Activated CD8-positive, alpha-beta memory T cell treated with anti-CD3 and anti-CD28 coated beads, Interleukin-2, amount 10 ng/mL, durations not matched to agents 7 days and 5 days (primary cell): ENCODE measurements at places on chromosomes 12 and 14. TPM values are rescaled to one million over a fixed set of nuclear protein-coding genes. Genes with fewer than 3 reads are reported as not detected.

The CD4 gene
- total RNA-seq = 0.82 TPM

GRCh38 chr14:100867631-100868315, 35.7 kb downstream of the RTL1 start:
- no peak overlapping the region for H3K27ac ChIP-seq
- no peak for DNase-seq
- H3K4me3 ChIP-seq = no peak overlapping the region
- H3K4me1 ChIP-seq = no peaks in the 10 kb centered on the region

DNA sequence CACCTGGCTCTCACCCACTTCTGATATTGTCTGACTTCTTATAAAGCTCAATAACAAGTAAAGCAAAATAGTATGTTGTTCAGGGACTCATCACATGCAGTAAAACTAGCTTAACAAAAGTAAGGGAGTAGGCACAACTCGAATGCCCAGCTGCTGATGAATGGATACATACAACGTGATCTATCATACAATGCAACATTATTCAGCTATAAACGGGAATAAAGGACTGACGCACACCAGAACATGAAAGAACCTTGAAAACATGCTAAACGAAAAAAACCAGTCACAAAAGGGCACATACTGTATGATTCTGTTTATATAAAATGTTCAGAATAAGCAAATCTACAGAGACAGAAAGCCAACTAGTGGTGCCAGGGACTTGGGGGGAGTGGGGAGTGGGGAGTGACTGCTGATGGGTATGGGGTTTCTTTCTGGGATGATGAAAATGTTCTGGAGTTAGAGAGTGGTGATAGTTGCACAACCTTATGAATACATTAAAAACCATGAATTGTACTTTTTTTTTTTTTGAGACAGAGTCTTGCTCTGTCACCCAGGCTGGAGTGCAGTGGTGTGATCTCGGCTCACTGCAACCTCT, 11.1 kb downstream of the PLBD2 start:
- DNase-seq = no peak
- H3K36me3 ChIP-seq = no peaks in the 10 kb centered on the region
- no peaks in the 10 kb centered on the region for H3K27me3 ChIP-seq
- no peak overlapping the region for H3K4me3 ChIP-seq
- no peak overlapping the region for H3K27ac ChIP-seq

DNA sequence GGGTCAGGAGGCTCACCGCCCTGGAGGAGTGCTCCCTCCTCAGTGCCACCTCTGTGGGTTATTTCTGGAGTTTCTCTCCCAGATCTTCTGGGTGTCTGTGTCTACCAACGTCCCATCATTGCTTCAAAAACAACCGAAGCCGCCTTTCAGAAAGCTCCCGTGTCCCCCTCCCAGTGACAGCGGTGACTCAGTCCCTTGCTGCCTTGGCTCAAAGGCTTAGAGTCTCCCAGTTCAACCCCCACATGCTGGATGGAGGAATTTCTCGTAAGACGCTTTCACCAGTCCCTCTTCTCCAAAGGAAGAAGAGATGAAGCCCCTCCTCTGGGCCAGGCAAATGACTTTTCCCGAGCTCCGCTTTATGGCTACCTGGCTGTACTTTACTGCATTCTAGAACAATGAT, 146.6 kb downstream of the RBM19 start:
- no peaks in the 10 kb centered on the region for H3K27me3 ChIP-seq
- no peak overlapping the region for H3K27ac ChIP-seq
- no peaks in the 10 kb centered on the region for H3K4me1 ChIP-seq
- no peak for DNase-seq
- H3K36me3 ChIP-seq = peaks cover 3% of the 10 kb centered on the region

GRCh38 chr12:94614288-94614721, 36.1 kb downstream of the TMCC3 start:
- no peak overlapping the region for H3K4me3 ChIP-seq
- H3K27me3 ChIP-seq = peaks cover 14% of the 10 kb centered on the region
- H3K36me3 ChIP-seq = no peaks in the 10 kb centered on the region
- no peak for DNase-seq

The PARPBP gene
- total RNA-seq = 33.5 TPM

The NTF3 gene
- not detected for total RNA-seq

The ZFHX2 gene
- total RNA-seq = 1.8 TPM

The SLC25A21 gene
- total RNA-seq = not detected

The MSI1 gene
- 0.07 TPM for total RNA-seq

GRCh38 chr12:104012331-104012730, 37.7 kb downstream of the GLT8D2 start:
- no peak overlapping the region for H3K4me3 ChIP-seq
- no peak for DNase-seq
- no peaks in the 10 kb centered on the region for H3K4me1 ChIP-seq
- H3K36me3 ChIP-seq = no peaks in the 10 kb centered on the region
- peaks cover 17% of the 10 kb centered on the region for H3K27me3 ChIP-seq
- no peak overlapping the region for H3K27ac ChIP-seq

DNA sequence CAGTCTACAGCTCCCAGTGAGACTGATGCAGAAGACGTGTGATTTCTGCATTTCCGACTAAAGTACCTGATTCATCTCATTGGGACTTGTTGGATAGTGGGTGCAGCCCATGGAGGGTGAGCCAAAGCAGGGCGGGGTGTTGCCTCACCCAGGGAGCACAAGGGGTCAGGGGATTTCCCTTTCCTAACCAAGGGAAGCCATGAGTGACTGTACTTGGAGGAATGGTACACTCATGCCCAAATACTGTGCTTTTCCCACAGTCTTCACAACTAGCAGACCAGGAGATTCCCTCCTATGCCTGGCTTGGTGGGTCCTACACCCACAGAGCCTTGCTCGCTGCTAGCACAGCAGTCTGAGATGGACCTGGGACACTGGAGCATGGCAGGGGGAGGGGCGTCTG, 21.0 kb upstream of the ABCC9 start:
- H3K27me3 ChIP-seq = peaks cover 9% of the 10 kb centered on the region
- no peak overlapping the region for H3K4me3 ChIP-seq
- H3K27ac ChIP-seq = no peak overlapping the region
- H3K4me1 ChIP-seq = no peaks in the 10 kb centered on the region

- H3K4me3 ChIP-seq = no peak overlapping the region
- H3K27me3 ChIP-seq = no peaks in the 10 kb centered on the region
Measured at GRCh38 chr14:32512348-32512747, 183.2 kb downstream of the AKAP6 start.

- DNase-seq = no peak
- H3K4me1 ChIP-seq = no peaks in the 10 kb centered on the region
- no peak overlapping the region for H3K4me3 ChIP-seq
- no peak overlapping the region for H3K27ac ChIP-seq
- H3K27me3 ChIP-seq = no peaks in the 10 kb centered on the region
- H3K36me3 ChIP-seq = no peaks in the 10 kb centered on the region
Measured at GRCh38 chr12:17278946-17279345, 673.0 kb upstream of the LMO3 start.
